ENCODE measurements at places on chromosomes 12 and 14.
A peak's percentile ranks its signal among the peaks of the same experiment; 100 is the strongest.

DNA sequence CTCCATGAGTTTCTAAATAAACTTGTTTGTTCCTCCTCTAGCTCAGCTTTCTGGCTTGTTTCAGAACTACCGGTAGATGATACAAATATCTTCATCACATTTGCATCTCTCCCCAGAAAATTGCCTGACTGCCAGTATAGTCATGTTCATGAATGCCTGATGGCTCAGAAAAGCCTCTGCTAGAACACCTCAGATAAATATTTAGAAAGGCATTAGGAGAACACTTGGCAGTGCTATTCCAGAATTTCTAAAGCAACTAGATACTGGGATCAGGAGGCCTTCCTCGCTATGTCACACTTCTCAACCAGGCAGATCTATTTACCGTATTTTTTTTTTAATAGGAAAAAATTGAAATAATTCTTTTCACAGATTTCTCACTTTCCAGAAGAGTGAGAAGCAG lies 32.3 kb upstream of the KRAS start:
- no peak for DNase-seq

DNA sequence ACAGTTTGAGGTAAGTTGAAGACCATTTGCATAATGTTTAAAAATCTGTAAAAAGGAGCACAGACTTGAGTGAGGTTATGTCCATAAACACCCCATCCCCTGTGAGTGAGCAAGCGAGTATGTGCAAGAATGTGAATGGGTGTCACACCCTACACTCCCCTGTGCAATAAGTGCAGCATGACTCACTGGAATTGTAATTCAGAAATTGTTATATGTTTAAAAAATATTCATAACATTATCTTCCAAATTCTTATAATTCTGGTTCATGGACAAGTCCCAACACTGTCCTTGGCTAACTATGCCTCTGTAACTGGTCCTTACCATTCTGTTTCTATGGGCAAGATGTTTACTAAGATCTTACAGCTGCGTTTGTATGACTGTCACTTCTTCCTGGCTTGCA lies 207.8 kb upstream of the FAR2 start:
- no peak for DNase-seq

DNA sequence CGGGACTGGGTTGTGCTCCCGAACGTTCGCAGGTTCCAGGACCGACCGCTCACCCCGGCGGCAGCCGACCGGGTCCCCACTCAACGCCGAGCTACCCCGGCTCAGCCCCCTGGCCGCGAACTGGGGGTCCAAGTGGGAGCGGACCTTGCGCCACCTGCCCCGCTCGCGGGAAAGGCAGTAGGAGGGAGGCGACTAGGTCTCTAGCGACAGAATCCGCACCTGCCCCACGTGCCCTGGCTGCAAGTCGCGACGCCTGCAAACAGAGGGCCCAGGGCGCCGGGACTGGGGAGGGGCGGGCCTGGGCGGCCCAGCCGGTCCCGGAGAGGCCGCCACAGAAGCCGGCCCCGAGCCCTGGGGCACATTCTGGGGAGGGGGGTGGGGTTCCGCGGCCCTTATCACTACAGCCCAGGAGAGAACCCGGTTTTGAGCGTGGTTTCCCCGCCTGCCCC lies 239.2 kb upstream of the CPNE8 start:
- DNase-seq: no peak

GRCh38 chr14:58501214-58501816 lies 73.8 kb downstream of the KIAA0586 start:
- DNase-seq: no peak

GRCh38 chr12:110170535-110171185 lies 46.5 kb downstream of the IFT81 start:
- no peak for DNase-seq

GRCh38 chr12:27347779-27348178 lies 15.1 kb downstream of the BMAL2 start:
- no peak for DNase-seq

DNA sequence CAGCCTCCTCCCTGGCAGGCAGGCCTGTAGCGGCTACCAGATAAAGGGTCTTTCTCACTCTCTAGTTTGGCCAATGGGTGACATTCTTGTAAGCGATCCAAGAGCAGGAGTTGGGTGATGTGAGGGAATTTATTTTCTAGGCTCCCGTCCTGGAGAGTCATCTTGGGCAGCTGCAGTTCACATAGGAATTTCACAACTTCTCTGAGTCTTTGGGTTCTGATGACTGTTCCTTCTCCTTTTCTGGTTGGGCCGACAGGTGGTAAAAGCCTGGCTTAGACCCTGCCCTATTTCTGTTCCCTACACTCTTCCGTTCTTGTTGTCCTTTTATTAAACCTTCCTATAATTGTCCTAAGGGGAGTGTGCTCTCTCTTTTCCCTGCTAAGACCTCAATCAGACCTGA lies 42.6 kb upstream of the POC1B start:
- DNase-seq: no peak

DNA sequence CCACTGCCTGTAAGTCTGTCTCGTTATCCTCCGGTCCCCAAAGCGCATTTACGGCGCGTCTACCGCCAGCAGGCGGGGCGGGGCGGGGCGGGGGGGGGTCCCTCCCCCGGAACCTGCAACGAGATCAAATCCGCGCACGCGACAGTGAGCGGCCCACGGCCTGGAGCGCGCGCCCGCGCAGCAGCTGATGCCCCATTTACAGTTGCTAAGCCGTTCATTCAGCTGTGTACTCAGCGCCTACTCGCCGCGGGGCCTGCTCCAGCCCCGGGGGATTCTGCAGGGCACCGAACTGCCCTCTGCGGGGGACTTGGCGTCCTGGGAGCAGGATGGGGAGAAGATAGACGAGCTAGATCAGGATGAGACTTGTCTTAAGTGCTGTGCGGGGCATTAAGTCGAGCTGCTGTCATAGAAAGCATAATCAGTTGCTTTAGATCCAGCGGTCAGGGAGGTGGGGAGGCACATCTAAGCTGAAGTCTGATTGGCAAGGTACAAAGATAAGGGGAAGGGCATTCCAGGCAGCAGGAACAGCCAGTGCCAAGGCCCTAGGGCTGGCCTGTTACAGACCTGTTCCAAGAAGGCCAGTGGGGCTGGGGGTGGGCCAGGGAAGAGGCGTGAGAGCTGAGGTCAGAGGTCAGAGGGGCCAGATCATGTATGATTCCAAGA lies 1.4 kb upstream of the CCDC85C start:
- DNase-seq: peak; percentile 12

DNA sequence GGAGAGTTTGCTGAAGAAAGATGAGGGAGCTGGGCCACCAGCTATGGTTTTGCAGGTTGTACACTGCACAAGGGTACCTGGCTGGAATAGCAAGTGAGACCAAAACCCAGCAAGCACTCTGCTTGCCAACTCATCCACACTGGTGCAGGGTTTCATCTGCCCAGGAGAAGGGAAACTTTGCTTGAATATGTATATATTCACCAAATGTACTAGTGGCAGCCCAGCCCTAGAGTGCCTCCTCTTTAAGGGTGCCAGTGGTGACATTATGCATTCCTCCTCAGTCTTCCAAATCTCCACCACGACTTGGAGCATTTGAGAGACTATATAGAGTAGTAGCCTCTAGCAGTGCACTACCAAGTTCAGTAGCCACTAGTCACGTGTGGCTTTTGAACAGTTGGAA lies 136.8 kb downstream of the LLPH start:
- DNase-seq: no peak

- no peak for DNase-seq
These were observed 12.3 kb upstream of the LBHD2 start for GRCh38 chr14:103071544-103072251.

All from hippocampal formation (tissue), 2 donors.